Occipital lobe (tissue), 3 donors: ENCODE measurements at places on chromosomes 1 and 21. TPM values are rescaled to one million over a fixed set of nuclear protein-coding genes. Genes with fewer than 3 reads are reported as not detected.

The AMY1C gene
- not detected for total RNA-seq

The PLA2G2D gene
- total RNA-seq = not detected

The PIP5K1A gene
- 56.3 TPM for total RNA-seq

The CCDC27 gene
- not detected for total RNA-seq

The FCRL1 gene
- 0.16 TPM for total RNA-seq

The KRTAP11-1 gene
- not detected for total RNA-seq

The MCOLN2 gene
- not detected for total RNA-seq

The SPRR4 gene
- total RNA-seq = not detected

The ADGRL4 gene
- total RNA-seq = 3.1 TPM

The TDRD5 gene
- 2.7 TPM for total RNA-seq

The CFHR5 gene
- total RNA-seq = not detected

The FAM72C gene
- total RNA-seq = 0.16 TPM

The F13B gene
- total RNA-seq = not detected

The SEMA4A gene
- total RNA-seq = 13.6 TPM

The BACH1 gene
- 127 TPM for total RNA-seq

The DISP3 gene
- 26.7 TPM for total RNA-seq

The ANKRD34A gene
- 2.2 TPM for total RNA-seq

The COL8A2 gene
- total RNA-seq = 1.1 TPM

The ZNF683 gene
- not detected for total RNA-seq

The LYSMD1 gene
- total RNA-seq = 16.4 TPM

The IGSF5 gene
- total RNA-seq = 0.78 TPM

The APCS gene
- not detected for total RNA-seq

The MPL gene
- not detected for total RNA-seq

The CC2D1B gene
- 10.1 TPM for total RNA-seq

The FOXD3 gene
- not detected for total RNA-seq

The EPRS1 gene
- 174 TPM for total RNA-seq

The NAXE gene
- total RNA-seq = 26.5 TPM

The LMOD1 gene
- 0.47 TPM for total RNA-seq

The GUCA2A gene
- not detected for total RNA-seq

The SH2D2A gene
- total RNA-seq = not detected

The SFN gene
- total RNA-seq = not detected

The PGM1 gene
- 20.6 TPM for total RNA-seq

The GNG12 gene
- total RNA-seq = 29.9 TPM

The FAM167B gene
- 2.0 TPM for total RNA-seq

The C1orf87 gene
- total RNA-seq = 0.31 TPM

The TMEM54 gene
- total RNA-seq = 5.3 TPM

The PLPP3 gene
- 36.5 TPM for total RNA-seq

The MRPS14 gene
- total RNA-seq = 51.0 TPM

The OR2AK2 gene
- 0.78 TPM for total RNA-seq

The PTGS2 gene
- total RNA-seq = 1.7 TPM

The KRTAP20-3 gene
- not detected for total RNA-seq

The SLFNL1 gene
- total RNA-seq = 0.94 TPM
